Stimulated activated CD4-positive, alpha-beta T cell treated with anti-CD3 and anti-CD28 coated beads, Interleukin-1b, Interleukin-23, amount 100 ng/mL, for 1 hour (primary cell): ENCODE measurements at places on chromosomes 1 and 21.

- DNase-seq: no peak
These were observed 3.4 kb downstream of the PRR9 start for GRCh38 chr1:153220606-153221303.

- DNase-seq: peak; percentile 67
These were observed 22.2 kb downstream of the RUNX1 start for GRCh38 chr21:35026617-35027562.

- no peak for DNase-seq
These were observed 44.9 kb downstream of the RAB3B start for GRCh38 chr1:51945591-51945990.

GRCh38 chr1:48084826-48085225 is 87.6 kb upstream of the TRABD2B start:
- DNase-seq: no peak

DNA sequence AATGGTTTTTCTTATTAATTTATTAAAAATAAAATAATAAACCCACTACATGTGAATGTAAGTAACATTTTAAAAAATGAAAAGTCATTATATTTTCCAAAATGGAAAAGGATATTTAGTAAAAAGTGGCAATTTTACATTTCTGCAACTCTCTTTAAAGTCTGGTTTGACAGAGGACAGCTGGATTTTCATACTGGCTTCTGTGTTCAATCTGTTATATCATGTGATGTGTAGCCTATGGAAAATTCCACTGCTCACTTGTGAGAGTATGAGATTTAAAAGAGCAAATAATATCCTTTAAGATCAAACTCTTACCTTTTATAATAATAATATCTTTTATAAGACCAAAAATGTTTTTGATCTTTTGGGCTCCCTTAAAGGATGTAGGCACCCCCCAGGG is 33.7 kb downstream of the PCP4 start:
- DNase-seq: no peak

- no peak for DNase-seq
These were observed 5.0 kb downstream of the RFX5 start for GRCh38 chr1:151342021-151342420.

DNA sequence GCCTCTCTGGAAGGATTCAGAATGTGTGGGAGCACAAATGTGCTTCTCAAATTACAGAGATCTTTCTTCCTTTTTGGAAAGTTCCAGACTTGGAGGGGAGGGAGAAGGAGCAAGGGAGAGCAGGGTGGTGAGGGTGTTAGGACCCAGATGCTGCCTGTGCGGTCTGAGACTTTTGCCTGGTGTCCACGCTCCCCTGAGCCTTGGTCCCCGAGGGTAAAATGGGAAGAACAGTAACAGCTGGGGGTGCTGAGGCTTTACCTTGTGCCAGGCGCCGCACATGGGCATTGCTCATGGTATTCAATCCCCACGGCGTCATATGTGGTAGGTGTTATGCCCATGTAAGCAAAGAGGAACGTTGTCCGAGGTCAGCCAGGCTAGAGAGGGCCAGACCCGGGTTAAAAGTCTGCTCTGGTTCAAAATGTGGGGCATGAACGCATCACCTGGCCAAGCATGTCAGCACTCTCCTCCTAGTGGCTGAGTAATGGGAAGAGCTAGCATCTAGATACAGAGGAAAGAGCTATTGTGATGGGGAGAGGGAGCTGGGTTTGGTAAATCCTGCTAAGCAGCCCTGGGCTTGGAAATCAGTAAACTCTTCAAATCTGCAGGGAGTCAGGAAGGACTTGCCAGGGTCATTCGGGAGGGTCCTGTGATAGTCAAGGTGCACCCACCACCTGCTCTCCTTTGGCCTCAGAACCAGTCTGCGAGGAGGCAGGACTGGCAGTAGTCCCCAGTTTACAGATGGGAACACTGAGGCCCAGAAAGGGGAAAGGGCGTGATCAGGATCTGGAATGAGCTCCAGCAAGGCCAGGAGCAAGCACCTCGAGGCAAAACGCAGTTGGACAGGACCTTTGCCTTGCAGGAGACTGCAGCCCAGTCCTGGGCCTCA is 4.5 kb upstream of the RUNX3 start:
- DNase-seq: no peak

DNA sequence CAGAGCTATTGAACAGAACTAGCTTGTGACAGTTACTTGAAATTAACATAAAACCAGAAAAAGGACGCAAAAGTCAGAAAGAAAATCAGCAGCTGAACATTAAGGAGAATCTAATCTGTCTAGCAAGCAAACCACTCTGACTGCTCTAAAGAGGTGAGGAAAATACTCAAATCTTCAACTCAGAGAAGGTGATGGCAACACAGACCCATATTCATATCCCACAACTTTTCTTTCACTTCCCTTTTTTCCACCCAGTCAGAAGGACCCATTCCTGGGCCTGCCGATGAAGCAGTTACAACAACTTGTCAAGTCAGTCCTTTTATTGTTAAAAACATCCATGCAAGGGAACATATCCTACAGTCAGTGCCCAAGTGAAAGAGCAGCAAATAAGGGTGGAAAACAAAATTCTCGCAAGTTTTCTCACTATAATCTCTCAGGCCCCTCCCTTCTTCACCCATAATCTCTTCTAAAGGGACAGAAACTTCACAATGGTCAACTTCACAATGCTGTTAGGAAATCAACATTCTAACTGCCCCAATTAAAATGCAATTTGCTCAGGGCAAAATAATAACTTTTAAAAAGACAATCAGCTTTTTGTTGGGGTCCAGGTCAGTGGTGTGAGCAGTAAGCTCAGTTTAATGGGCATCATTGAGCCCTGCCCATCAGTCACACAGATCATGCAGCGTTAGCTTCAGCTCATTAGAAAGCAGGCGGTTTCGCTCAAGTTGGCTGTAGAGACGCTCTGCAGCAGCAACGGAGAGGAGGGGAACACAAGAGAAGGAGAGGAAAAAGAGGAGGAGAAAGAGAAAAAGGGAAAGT is 3.6 kb upstream of the NUP210L start:
- DNase-seq: no peak

DNA sequence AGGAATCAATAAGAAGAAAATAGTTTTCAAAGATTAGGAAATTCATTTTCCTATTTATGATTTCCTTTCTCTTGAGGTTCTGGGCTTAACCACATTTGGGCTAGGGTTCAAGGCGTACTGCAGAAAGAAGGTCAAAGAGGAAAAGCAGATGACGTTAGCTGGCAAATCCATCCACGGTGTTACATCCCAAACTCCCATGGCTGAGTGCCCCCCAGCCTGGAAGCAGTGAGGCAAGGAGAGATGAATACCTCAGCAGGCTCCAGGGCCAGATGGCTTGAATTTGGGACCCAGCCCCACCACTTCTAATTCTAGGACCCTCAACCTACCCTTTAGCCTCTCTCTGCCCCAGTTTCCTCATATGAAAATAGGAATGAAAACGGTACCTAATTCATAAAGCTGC is 17.7 kb downstream of the SUSD4 start:
- no peak for DNase-seq
